ENCODE measurements at places on chromosomes 4 and X. TPM values are rescaled to one million over a fixed set of nuclear protein-coding genes. Genes with fewer than 3 reads are reported as not detected.

GRCh38 chrX:9532349-9532748 is 67.5 kb downstream of the TBL1X start:
- no peak for DNase-seq
- H3K4me1 ChIP-seq, result peaks cover 61% of the 10 kb centered on the region
- H3K27me3 ChIP-seq, result no peaks in the 10 kb centered on the region
- no peak overlapping the region for H3K27ac ChIP-seq

DNA sequence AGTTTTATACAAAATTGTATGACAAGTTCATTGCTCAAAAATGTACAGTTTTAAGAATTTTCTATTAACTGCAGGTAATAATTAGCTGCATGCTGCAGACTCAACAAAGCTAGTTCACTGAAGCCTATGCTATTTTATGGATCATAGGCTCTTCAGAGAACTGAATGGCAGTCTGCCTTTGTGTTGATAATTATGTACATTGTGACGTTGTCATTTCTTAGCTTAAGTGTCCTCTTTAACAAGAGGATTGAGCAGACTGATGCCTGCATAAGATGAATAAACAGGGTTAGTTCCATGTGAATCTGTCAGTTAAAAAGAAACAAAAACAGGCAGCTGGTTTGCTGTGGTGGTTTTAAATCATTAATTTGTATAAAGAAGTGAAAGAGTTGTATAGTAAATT is 131.0 kb downstream of the TET2 start:
- no peak overlapping the region for H3K4me3 ChIP-seq
- H3K4me1 ChIP-seq, result peaks cover 7% of the 10 kb centered on the region
- H3K36me3 ChIP-seq, result peaks cover 39% of the 10 kb centered on the region
- H3K27me3 ChIP-seq, result no peaks in the 10 kb centered on the region
- no peak overlapping the region for H3K27ac ChIP-seq

DNA sequence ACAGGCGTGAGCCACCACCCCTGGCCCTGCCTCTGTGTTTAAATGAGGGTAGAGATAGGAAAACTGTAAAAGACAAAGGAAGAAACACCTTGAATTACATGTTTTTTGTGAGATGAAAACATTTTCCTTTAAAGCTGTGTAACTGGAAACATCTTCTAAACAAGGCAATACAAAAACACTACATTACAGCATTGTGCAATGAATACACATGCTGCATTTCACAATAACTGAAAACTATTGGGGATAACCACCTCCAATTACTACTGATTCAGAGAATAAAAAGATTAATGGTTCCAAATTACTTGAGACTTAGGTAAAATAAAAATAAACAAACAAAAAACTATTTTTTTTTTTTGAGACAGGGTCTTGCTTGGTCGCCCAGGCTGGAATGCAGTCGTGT is 7.6 kb upstream of the OGT start:
- H3K36me3 ChIP-seq, result no peaks in the 10 kb centered on the region
- H3K4me3 ChIP-seq, result no peak overlapping the region
- H3K4me1 ChIP-seq, result no peaks in the 10 kb centered on the region
- H3K27me3 ChIP-seq, result no peaks in the 10 kb centered on the region

GRCh38 chr4:41285202-41285863 is 28.6 kb downstream of the UCHL1 start:
- peaks cover 2% of the 10 kb centered on the region for H3K27me3 ChIP-seq
- H3K36me3 ChIP-seq, result no peaks in the 10 kb centered on the region
- H3K4me1 ChIP-seq, result no peaks in the 10 kb centered on the region

PWWP3B gene
- total RNA-seq, result not detected
